ENCODE measurements at places on chromosomes 5 and 9.

- no peak for DNase-seq
Measured at GRCh38 chr5:108459769-108460168, 77.9 kb upstream of the FBXL17 start.

DNA sequence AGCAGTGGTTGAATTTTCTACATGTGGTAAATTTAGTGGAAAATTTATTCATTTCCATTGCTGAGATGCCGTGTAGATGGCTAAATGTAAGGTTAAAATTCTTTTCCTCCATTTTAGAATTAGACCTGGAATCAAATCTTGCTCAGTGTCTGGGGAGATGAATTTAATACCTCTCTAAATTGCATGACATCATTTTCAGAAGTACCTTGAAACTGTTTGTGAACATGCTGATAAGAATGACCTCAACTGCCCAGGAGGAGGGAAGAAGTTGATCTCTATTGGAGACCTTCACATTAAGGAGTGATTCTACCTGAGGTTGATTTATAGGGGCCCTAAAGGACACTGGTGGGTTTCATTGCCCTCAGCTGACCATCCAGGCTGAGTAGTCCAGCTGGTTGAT, 116.7 kb upstream of the EGFLAM start:
- DNase-seq, result no peak

DNA sequence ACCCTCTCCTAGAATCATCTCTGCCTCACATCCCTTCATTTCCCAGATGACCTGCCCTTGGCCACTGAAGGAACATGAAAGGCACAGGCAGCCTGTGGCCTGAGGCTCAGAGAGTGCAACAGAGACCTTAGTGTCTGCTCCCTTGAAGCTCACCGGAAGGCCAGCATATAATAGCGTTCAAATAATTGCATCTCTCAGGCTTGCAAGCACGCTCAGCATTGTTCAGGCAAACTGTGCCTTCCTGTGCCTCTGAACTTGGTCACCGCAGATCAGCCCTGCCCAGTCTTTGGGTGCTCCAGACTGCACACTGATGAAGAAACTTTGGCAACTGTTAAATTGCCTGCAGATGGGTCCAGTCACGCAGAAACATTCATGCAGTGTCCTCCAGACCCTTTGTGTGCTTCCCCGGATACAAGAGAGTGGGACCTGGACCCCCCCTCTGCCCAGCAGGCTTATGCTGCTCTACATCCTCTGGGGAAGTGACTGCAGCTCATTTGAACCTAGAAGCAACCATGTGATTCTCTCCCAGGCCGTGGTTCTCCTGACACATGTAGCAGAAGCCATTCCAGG, 216.0 kb upstream of the ANKRD55 start:
- DNase-seq, result no peak

- no peak for DNase-seq
Measured at GRCh38 chr5:78829811-78830527, 155.1 kb downstream of the ARSB start.

DNA sequence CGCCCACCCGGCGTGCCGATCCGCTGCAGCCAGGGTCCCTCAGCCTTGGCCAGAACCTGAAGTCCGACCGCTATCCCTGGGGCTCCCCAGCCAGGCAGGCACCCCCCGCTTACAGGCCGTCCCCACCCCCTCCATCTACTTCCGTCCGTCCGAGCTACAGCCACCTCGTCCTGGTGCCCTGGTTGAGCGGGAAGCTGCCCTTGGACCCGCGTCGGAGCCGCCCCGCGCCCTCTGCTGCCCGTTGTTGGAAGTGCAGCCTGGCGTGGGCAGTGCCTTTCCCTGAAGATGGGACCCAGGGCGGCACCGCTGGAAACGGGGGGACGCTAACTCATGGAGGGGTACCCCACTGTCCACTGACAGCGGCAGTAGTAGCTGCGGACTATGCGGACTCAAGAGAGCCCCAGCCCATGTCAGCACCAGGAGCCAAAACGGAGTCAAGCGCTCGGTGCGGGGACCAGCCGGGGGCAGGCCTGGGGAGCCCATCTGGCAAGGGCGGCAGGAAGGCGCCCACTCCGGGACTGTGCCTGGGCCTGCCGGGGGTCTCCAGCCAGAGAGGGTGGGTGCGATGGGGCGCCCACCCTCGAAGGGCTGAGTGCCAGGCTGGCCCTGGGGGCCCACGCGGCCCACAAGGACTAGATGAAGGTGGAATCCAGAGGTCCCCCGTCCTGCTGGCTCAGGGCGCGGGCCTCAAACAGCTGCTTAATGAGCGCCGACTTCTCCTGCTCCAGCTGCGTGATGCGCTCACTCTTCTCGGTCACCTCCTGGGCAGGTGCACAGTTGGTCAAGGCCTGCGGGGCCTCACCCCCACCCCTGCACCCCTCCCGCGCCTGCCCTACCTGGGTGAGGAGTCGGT, 6.1 kb downstream of the SAPCD2 start:
- DNase-seq, result peak; percentile 72

DNA sequence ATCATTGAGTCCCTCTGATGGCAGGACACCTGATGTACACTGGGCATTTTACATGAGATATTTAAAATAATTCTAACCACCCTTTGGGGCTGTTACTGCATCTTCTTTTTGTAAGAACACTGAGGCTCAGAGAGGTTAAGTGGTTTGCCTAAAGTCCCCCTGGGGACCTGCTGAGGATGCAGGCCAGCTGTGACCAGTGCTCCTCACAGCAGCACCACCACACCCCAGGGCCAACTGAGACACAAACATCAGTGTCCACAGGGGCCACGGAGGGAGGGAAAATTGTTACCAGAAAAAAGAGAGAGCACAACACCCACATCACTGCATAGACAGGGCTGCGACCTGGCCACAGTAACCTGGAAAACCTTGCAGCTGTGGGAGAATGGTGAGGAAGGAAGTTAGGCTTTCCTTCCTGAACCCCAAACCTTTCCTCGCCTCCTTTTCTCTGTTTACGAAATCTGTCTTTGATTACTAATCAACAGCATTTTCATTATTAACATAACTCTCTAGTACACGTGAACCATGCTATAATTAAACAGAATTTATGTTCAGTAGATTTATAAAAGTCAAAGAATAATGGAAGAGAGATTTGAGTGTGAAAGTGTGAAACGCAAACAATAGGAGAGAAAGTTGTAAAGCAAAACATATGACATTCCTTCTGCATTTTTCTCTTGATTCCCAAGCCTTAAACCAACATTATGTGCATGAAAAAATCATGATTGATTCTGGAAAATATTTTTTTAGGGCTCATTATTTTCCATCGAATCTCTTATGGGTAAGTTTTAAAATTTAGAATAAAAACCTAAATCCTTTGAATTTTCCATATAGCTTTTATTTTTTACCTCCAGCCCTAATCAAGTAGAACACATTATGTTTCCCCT, 228.1 kb upstream of the DAPK1 start:
- no peak for DNase-seq

DNA sequence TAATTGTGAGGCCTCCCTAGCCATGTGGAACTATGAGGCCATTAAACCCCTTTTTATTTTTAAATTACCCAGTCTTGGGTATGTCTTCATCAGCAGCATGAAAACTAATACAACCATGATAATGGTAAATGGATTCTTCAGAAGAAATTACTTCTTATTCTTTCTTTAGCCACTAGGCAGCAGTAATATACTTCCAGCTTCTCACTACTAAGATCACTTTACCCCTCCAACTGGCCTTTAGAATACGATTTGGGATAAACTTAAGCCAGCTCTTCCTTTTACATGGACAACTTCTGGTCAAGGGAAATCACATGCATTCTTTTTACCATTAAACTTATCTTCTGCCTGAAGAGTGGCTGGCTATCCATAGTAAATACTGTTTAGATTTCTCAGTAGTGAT, 355.4 kb downstream of the MAN2A1 start:
- no peak for DNase-seq

- DNase-seq, result peak; percentile 21
Measured at GRCh38 chr9:95974389-95974788, 98.9 kb downstream of the ERCC6L2 start.

GRCh38 chr5:22541037-22541436, 312.1 kb downstream of the CDH12 start:
- DNase-seq, result no peak

- no peak for DNase-seq
Measured at GRCh38 chr5:68898951-68899471, 194.8 kb upstream of the SLC30A5 start.

DNA sequence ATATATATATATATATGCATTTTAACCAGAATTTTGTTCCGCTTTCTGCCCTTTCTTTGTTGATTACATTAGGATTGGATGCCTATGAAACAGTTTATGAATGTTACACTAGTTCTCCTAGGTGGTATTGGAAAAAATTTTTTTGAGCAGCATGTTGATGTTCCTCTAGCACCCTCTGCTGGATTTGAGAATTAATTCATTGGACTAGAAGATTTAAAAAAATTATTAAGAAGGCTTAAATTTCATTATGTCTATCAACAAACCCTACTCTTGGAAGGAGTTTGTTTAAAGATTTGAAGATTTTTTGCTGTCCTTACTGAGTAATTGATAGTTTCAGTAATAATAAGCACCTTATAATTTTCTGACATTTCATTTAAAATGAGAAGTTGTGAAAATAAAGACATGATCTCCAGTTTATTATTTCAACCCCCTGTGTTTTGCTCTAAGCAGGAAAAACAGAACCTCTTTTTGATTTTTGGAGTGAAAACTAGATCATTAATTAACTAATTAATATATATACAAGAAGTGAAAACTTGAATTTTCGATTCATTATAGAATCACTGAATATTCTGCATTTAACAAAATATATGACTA, 89.6 kb downstream of the CCDC171 start:
- peak; percentile 48 for DNase-seq

- no peak for DNase-seq
Measured at GRCh38 chr5:164203581-164204225, 698.3 kb downstream of the MAT2B start.

DNA sequence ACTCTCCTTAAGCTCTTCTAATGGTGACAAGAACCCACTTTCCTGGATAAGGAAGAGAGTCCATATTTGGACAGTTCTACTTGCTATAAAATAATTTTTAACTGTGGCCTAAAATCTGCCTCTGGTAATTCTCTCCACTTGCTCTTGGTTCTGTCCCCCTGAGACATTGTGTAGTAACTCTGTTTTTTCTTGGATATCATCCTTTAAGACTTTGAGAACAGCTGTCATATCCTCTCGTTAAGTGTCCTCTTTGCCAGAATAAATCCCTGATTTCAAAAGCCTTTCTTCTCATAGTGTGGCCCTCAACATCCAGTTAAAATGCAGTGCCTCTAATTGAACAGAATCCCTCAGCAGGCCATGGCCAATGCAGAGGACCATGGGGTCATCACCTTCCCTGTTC, 101.5 kb downstream of the ARHGEF28 start:
- DNase-seq, result no peak

DNA sequence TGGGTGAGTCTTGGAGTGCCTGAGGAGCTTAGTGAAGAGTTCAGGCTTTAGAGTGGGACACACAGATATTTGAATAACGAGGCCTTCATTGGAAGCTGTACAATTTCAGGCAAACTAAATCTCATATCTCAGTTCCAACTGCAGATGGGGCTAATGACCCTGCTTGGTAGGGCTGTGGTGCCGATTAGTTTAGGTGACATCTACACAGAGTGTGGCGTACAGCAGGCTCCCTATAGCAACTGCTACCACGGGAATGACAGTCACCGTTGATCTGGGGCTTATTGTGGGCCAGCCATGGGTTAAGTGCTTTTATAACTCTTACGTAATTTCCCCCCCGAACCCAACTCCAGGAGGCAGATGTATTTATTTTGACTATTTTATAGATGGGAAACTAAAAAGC, 70.8 kb downstream of the FAT2 start:
- no peak for DNase-seq

DNA sequence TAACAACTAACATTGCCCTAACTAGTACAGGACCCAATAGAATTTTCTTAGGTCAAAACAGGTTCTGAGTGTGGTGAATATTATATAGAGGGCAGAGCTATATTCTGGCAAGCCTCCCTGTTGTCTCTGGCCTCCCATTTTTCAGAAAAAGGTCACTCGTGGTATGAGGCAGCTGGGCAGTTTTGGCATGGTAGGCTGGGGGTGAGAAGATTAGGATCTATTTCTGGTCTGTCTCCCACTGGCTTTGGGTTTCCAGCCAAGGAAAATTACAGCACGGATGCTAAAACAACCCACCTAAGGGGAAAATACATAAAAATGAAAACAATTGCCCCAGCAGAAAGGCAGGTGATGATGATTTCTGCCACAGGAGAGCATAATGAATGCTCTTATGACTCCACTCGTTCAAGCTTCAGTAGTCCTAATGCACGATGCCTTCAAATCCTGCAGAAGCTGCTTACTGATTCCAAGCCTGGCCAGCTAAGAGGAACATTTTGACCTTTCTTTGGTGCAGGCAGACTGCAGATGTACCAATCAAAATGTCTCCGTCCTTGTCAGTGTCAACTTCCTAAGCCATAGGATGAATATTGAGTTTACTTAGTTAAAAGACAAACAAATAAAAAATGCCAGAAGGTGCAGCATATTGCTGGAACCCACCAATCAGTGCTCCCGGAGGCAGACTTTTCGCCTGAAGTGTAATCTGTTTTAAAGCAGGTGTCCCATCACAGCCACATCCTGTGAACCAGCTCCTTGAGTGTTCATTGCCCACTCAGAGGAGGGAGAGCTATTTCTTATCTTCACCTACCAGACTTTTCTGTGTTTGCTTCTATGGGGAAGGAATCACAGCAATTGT, 435.4 kb downstream of the ZSWIM6 start:
- no peak for DNase-seq

- DNase-seq, result no peak
Measured at GRCh38 chr9:108983885-108984284, 29.4 kb downstream of the CTNNAL1 start.

DNA sequence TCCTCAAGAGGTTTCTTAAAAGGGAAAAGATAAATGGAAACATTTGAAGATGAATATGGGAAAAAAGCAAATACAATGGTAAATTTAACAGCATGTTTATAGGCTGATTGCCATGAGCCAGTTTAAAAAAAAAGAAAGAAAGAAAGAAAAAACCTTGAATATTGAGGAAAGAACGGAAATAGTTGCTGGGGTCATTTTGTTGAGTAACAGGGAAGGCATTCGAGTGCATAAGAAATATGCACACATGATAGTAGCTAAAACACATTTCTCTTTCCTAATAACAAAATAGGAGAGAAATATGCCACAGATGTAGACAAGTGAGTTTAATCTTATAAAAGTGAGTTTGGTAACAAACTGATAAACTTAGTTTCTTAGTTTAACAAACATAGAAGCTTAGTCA, 864.6 kb upstream of the ACO1 start:
- DNase-seq, result no peak

DNA sequence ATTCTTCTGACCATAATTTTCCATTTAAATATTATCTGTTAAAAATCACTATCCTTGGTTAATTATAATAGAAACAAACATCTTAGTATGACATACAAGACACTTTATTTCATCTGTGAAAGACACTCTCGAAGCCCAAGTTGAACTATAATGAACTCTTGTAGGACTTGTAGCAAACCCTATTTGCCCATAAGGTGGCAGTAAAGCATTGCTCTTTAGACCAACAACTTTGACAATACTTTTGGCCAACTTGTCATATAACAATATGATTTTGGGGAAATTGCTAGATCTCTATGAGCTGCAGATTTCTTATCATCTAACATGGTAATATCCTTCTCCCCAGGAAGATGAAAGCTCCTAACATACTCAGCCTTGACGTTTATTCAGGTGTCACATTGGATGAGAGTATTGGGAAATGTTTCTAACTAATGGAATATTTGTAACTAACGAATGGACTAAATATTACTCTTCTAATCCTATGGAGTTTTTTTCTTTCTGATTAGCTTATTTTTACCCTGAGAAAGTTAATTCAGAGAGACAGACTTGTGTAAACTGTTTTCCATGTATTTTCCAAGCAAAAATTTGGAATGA, 11.0 kb downstream of the SPINK14 start:
- peak; percentile 74 for DNase-seq
